ENCODE measurements at places on chromosomes 3 and 15. TPM values are rescaled to one million over a fixed set of nuclear protein-coding genes. Genes with fewer than 3 reads are reported as not detected.

- no peak for DNase-seq
- peaks cover 33% of the 10 kb centered on the region for H3K27me3 ChIP-seq
- H3K36me3 ChIP-seq, result no peaks in the 10 kb centered on the region
Observed at GRCh38 chr15:59399465-59400102, 26.9 kb upstream of the MYO1E start.

DNA sequence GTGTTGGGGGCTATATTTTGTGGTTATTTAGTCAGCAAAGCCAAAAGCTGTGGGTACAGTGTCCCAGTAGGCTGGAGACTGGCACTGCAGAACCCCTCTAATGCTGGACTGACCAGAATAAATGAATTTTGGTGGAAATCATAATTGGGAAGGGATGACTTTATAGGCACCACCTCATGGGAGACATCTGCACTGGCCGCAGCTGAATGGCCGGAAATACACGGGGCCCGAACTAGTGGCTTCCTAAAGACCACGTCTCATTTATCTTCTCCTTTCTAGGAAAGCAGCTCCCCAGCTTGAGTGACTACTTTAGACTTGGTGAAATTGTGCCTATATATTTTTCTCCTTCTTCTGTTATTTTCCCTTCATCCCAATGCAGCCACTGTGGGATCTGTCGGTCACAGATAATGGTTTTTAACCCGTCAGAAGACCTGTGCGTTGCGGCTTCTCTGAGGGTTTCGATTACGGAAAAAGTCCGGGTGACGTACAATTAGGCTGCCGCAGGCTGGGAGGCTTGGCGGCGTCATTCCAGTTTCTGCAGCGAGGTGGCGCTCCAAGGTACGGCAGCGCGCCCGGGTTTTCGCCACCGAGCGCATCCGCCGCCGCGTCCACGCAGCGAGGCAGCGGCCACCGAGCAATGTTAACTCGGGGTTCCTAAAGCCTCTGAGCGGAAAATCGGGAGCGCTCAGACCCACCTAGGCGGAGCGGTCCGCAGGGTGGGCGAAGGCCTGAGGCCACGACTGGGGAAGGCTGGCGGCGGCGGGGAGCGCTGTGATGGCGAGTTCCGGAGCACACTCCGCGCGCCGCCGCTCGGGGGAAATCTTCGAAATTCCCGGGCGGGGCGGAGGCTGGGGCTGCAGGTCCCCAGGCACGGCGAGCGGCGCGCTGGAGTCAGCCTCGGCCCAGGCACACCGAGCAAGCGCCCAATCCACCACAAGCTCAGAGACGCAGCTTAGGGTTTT, 26.3 kb downstream of the NR2F2 start:
- peak overlapping the region; percentile 36 for H3K27ac ChIP-seq

Gene RTP1
- not detected for total RNA-seq

Gene NR2E3
- total RNA-seq, result not detected

GRCh38 chr3:171658841-171659240, 151.4 kb downstream of the PLD1 start:
- no peaks in the 10 kb centered on the region for H3K4me1 ChIP-seq
- H3K27me3 ChIP-seq, result peaks cover 15% of the 10 kb centered on the region
- no peak overlapping the region for H3K4me3 ChIP-seq
- DNase-seq, result no peak

Gene MEIS2
- total RNA-seq, result not detected

Gene EIF4G1
- 300 TPM for total RNA-seq

Gene GPR62
- not detected for total RNA-seq

GRCh38 chr15:87492321-87492720, 764.2 kb downstream of the NTRK3 start:
- H3K4me3 ChIP-seq, result no peak overlapping the region
- H3K36me3 ChIP-seq, result no peaks in the 10 kb centered on the region
- DNase-seq, result no peak
- no peaks in the 10 kb centered on the region for H3K4me1 ChIP-seq
- H3K27ac ChIP-seq, result no peak overlapping the region

Gene GPR176
- not detected for total RNA-seq

DNA sequence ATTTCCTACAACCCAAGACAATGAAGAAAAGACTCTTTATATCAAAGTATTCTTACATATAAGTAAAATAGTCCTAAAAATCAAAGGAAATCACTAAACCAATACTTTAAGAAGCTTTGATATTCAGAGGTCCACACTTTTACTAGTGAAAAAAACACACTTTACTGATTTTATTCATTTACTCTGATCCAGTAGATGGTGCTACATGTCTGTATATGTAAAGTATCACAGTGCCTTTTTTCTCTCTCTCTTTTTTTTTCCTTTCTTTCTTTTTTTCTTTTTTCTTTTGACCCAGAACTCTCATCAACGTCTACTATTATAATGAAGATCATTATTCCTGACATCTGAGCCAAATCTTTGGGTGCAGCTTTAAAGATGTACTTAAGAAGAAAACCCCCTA, 10.8 kb upstream of the CCDC39 start:
- H3K4me3 ChIP-seq, result no peak overlapping the region
- no peaks in the 10 kb centered on the region for H3K4me1 ChIP-seq
- no peak for DNase-seq

- H3K4me3 ChIP-seq, result peak overlapping the region; percentile 46
- no peaks in the 10 kb centered on the region for H3K27me3 ChIP-seq
- H3K27ac ChIP-seq, result peak overlapping the region; percentile 96
- peaks cover 11% of the 10 kb centered on the region for H3K36me3 ChIP-seq
- H3K4me1 ChIP-seq, result peaks cover 60% of the 10 kb centered on the region
Observed at GRCh38 chr15:65828585-65828984, 36.5 kb upstream of the DENND4A start.

DNA sequence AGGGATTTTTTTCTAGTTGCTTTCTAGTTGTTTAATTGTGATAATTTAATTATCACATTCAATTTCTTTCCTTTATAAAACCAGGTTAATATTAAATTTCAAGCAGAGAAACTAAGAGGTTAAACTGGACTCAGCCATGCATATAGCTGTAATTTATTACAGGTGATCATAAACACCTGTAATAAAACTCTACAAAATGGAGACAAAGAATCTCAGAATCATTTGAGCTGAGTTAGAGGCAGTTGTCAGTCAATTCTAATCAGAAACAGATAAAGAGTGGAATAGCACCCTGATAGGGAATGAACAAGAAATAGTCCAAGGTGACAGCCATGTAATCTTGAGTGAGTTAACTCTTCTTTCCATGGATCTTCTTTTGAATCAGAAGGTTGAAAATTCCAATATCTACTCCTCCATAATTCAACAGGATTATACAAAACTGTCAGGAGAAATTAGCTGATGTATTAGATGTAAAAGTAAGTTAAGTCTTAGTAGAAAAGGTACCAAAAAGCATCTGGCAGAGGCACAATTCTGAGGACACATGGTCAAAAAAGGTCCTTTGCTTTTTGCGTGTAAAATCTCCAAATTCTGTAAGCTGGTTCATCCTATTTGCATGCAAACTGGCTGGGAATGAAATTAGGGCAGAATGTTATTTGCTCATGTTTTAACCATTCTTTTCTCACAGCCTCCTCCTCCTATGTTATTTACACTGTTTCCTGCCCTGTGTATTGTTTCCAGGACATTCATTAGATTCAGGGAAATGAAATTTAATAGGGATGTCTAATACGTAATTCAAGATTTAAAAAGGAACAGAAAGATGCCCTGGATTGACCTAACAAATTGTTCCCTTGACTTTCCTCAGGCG, 39.4 kb upstream of the B3GNT5 start:
- DNase-seq, result no peak
- no peaks in the 10 kb centered on the region for H3K27me3 ChIP-seq
- peaks cover 9% of the 10 kb centered on the region for H3K4me1 ChIP-seq

GRCh38 chr3:53513556-53514190, 19.3 kb downstream of the CACNA1D start:
- no peaks in the 10 kb centered on the region for H3K4me1 ChIP-seq
- H3K27me3 ChIP-seq, result peaks cover 17% of the 10 kb centered on the region
- DNase-seq, result no peak
- no peaks in the 10 kb centered on the region for H3K36me3 ChIP-seq
- H3K4me3 ChIP-seq, result no peak overlapping the region
- no peak overlapping the region for H3K27ac ChIP-seq

- no peak overlapping the region for H3K4me3 ChIP-seq
- no peak overlapping the region for H3K27ac ChIP-seq
- peaks cover 49% of the 10 kb centered on the region for H3K36me3 ChIP-seq
- H3K27me3 ChIP-seq, result no peaks in the 10 kb centered on the region
- peaks cover 9% of the 10 kb centered on the region for H3K4me1 ChIP-seq
Observed at GRCh38 chr3:16399473-16399872, 114.0 kb downstream of the RFTN1 start.
